ENCODE measurements at places on chromosomes 7 and 10.

- no peak for DNase-seq
Observed at GRCh38 chr7:16794986-16795385, 9.8 kb downstream of the AGR2 start.

DNA sequence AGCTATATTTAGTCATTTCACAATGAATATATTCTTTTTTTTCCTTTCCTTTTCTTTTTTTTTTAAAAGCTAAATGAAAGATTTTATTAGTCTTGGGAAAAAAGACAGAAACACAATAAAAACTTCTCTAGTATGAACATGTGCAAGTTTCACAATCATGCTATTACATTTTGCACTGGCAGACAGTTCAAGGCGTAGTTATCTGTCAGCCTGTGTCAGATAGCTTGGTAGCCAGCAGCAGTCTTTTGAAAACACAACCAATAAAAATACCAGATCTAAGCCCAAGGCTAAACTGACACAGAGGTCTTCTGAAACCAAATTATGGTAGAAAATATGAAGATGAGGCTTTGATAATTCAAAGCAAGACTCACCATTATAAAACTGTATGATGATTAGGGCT is 205.8 kb upstream of the TEX47 start:
- no peak for DNase-seq

GRCh38 chr7:119482209-119482608 is 790.8 kb upstream of the KCND2 start:
- no peak for DNase-seq

GRCh38 chr7:141960687-141961422 is 12.7 kb downstream of the TAS2R38 start:
- no peak for DNase-seq

DNA sequence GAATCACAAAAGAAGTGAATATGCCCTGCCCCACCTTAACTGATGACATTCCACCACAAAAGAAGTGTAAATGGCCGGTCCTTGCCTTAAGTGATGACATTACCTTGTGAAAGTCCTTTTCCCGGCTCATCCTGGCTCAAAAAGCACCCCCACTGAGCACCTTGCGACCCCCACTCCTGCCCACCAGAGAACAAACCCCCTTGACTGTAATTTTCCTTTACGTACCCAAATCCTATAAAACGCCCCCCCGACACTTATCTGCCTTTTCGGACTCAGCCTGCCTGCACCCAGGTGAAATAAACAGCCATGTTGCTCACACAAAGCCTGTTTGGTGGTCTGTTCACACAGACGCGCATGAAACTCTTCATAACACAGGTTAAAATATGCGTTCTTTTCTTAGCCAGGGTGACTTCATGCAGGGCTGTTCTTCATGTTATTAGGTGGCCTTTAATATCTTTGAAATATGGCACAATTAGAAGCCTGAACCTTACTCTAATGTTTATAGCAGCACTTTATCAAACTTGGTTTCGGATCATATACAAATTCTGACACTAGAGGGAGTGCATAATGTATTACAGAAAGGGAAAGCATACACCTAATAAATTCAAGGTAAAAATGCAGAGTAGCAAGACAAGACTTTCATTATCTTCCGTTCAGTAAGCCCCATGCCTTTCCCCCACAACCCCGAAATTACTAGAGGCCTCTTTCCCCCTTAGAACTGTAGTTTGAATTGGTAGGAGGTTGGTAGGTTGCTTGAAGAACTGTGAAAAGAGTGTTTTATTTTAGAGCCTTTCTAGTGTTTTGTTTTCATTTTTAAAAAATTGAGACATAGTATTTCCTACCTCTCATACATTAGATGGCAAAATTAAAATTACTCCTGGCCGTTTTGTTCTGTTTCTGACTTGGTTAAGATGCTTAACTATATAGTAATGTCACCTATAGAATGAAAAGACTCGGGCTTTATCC is 117.9 kb downstream of the NPY start:
- no peak for DNase-seq

DNA sequence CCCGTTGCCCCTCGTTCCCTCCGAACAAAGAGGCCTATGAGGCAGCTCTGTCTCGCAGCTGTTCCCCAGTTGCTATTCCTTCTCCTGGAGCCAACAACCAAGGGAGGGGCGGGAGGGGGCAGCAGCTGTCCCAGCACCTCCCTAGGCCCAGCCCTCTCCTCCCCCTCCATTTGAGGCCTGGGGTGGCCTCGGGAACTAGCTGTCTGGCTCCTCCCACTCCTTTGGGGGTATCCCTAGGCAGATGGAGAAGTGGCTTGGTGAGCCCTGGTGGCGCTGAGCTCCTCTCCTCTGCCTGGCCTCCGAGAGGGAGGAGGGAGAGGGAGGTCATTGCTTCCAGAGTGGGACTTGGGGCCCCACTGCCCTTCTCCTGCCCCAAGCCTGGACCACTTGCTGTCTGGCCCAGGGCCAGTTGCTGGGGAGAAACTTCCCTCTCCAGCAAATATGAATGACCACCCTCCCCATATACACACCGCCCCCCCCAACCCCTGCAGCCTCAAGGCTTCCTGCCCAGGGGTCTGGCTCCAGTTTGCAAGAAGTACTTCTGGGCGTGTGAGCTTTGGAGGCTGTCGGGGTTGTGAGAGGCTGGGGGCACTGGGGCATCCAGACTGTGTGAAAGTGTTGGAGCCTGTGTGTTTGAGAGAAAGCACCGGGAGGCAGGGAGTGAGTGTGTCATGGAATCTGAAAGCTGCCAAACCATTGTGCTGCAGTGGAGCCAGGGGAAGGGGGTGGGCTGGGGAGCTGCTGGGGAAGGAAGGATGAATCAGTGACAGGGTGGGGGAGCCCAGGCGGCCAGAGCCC is 3.1 kb downstream of the FLNC start:
- DNase-seq, result peak; percentile 85

GRCh38 chr7:69429911-69430383 is 168.3 kb upstream of the AUTS2 start:
- no peak for DNase-seq

DNA sequence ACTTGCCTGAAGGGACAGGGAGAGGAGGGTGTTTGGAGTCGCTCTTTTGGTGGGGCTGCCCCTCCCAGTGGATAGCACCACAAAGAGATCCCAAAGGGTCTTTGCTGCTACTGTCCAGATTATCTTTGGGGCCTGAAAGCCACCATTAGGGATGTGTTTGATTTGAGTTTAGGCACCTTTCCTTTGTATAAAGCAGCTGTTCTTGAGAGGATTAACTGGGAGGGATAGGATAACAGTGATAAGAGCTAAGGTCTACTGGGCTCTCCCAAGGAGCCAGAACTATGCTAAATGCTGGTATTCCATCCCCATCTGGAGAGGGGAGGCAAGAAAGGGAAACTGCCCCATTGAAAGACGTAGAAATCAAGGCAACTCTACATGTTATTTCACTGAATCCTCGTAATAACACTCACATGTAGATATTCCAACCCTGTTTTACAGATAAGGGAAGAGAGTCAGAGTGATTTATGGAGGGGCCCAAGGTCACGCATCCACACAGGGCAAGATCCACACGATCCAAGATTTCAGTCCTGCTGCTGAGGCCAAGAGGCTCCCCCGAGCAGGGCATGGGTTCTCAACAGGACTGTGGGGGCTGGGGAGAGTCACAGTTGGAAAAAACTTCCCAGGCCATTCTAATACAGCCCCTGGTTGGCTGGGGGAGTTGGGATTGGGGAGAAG is 11.1 kb upstream of the TCF7L2 start:
- no peak for DNase-seq

GRCh38 chr7:29609162-29610037 is 45.8 kb downstream of the PRR15 start:
- DNase-seq, result no peak

DNA sequence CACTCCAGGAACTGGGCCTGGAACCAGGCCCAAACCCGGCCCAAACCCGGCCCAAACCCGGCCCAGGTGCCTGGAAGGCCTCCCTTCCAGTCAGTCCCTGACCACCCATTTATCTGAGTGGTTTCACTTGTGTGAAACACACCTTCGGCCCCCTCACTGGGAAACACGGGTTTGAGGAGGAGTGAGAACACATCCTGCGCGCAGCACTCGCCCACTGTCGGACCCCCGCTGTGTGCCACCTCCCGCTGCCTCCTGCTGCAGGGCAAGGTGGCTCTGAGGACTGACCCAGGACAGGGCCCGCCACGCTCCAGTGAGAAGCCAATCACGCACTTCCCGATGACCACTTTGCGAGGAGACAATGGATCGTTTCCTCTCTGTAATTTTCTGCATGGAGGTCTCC is 197.5 kb downstream of the BUB3 start:
- DNase-seq, result no peak

DNA sequence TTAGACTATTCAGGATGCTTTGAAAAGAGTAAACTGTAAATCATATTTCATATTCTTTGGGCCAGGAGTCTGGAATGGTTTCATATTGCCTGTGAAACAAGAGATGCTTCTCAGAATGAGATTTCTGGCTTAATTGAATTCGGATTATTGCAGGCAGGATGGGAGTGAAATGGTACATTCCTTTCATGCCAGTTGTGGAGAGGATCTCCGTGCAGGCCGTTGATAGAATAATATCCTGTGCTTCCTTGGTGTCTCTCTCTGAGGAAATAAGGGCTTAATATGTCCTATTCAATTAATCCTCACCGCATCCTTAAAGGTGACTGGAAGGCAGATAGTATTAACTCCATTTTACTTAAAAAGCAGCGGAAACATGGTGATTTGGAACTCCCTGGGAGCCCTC is 56.6 kb downstream of the CUX1 start:
- DNase-seq, result no peak

DNA sequence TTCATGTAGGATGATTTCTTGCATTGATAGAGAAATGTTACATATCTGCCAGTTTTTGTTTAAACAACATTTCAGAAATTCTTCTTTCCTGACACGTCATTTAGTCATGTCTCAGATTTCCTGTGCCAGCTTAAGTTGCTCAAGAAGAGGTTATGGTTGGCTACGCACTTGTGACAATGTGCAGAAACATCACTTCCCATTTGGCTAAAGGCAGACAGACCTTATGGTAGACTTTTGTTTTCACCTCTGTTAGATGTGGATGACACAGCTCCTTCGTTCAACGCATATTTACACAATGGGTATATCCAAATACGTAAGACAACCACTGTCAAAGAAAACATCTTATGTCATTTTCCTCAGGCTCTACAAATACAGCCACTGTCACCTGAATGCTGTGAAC is 125.8 kb downstream of the DOCK4 start:
- DNase-seq, result peak; percentile 95

DNA sequence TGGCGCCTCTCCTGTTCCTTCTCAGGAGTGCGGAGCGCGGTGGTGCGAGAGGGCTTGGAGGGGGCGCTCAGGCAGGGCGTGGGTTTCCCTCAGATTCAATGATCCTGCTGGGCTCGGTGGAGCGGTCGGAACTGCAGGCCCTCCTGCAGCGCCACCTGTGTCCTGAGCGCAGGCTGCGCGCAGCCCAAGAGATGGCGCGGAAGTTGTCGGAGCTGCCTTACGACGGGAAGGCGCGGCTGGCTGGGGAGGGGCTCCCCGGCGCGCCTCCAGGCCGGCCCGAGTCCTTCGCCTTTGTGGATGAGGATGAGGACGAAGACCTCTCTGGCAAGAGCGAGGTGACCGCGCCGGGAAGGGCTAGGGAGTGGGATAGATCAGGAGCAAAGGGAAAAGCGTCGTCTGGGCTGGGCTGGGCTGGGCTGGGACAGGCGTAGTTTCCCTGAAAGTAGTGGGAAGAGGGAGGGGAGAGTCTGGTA is 17.0 kb downstream of the FAM131B start:
- no peak for DNase-seq

GRCh38 chr7:16982640-16983350 is 101.0 kb upstream of the AGR3 start:
- peak; percentile 25 for DNase-seq

DNA sequence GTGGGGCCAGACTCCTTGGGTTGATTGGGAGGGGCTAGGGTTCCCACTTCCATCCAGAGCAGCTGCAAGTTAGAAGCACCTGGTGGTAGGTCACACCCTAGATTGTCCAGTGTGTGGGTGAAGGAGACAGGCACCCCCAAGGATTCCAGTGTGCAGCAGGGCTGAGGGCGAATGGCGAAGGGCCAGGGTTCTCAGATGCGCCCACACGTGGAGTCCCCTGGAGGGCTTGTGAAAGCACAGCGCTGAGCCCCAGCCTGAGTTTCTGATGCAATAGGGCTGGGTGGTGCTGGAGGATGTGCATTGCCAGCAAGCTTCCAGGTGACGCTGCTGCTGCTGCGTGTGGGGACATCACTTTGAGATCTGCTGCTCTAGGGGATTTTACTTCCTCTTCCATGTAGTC is 25.4 kb downstream of the TBATA start:
- no peak for DNase-seq

DNA sequence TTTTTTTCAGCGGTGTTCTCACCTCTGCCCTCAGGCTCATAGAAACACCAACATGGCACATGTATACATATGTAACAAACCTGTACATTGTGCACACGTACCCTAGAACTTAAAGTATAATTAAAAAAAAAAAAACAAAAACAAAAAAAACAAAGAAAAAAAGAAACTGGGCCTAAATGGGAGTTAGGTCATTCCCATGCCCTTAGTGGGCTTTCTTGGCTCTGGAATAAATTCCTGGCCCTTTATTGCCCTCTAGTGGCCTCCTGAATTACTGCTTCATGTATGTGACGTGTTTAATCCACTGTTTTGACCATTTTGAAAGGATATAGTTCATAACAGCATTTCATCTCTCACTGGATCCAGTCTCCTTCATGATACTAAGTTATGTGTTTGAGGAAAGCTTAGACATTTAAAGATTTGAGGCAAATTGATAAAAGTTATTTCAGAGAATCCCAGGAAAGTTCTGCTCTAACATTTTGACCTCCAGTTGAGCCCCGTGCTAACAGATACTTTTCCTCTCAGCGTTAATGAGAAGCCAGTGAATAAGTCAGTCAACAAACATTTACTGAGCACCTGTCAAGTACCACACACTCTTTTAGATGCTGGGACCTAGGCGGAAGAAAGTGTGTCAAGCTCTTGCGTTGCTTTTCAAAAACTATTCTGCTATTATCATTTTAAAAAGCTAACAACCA is 54.7 kb upstream of the SYPL1 start:
- DNase-seq, result peak; percentile 41

- no peak for DNase-seq
Observed at GRCh38 chr10:89074120-89074519, 83.5 kb downstream of the FAS start.

DNA sequence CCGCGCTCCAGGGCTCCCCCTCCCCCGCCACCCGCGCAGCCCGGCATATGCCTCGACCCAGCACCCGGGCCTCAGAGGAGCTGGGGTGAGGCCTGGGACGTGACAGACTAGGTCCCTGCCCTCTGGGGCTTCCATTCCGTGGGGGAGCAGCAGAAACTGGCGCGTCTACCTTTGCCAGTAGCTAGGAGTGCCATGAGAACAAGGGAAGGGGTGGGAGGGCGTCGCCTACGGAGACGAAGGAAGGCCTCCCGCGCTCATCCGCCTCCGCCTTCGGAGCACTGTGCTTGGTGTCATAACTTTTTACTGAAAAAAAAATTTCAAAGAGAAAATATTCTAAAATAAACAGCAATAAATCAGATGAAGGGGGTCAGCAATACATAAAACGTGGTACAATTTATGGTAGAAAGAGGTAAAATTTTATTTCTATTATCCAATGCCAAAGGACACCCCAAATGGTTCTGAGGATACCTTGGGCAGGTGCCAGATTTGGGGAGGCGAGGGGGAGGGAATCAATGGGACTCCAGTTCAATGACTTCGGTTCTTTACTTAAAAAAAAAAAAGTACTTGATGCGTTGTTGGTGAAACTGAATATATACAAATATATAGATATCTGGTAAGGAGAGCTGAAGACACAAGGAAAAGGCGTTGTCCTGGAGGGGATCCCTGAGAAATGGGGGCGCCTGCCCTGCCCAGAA is 35.1 kb upstream of the GRID1 start:
- DNase-seq, result no peak

- no peak for DNase-seq
Observed at GRCh38 chr10:129658376-129659072, 191.5 kb downstream of the MGMT start.

- no peak for DNase-seq
Observed at GRCh38 chr7:23204241-23204640, 22.4 kb downstream of the NUP42 start.
